ENCODE measurements at places on chromosomes 4 and X.
A peak's percentile ranks its signal among the peaks of the same experiment; 100 is the strongest.

- DNase-seq, result no peak
These were observed 30.2 kb downstream of the ZNF185 start for GRCh38 chrX:152927858-152928760.

GRCh38 chrX:76148753-76149152, 24.1 kb upstream of the PBDC1 start:
- DNase-seq, result peak; percentile 7

GRCh38 chrX:15151267-15152186, 118.4 kb downstream of the ASB9 start:
- DNase-seq, result peak; percentile 30

DNA sequence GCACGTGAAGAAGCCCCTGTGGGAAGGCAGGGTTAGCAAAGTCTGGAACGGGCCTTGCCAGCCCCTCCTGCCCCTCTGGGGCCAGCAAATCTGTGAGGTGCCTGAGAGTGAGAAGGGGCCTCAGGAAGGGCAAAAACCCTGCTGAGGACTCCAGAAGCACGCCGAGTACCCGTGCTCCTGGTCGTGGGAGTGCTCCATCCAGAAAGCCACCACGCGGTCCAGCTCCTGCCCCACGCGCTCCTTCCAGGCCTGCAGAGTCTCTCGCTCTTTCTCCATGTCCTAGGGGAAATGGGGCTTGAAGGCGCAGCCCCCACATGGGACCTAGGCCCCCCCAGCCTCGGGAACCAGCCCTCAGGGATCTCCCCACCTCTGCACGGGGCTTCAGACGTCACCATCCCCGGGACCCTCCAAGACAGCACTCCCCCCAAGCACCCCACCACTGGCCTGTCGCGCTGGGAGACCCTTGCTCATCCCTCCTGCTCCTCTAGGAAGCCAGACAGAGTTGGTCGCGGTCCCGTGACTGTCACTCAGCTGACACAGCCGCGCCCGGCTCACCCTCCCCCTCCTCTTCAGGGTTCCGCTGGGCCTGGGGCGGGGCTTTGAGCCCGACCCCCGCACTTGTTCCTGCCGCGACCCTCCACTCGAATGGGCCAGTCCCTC, at the start of gene RENBP:
TSS of gene RENBP (minus strand) at position 504 of the 660 bp plus-strand sequence. CDS start at position 471, 33 bp downstream.
- DNase-seq, result peak; percentile 28

DNA sequence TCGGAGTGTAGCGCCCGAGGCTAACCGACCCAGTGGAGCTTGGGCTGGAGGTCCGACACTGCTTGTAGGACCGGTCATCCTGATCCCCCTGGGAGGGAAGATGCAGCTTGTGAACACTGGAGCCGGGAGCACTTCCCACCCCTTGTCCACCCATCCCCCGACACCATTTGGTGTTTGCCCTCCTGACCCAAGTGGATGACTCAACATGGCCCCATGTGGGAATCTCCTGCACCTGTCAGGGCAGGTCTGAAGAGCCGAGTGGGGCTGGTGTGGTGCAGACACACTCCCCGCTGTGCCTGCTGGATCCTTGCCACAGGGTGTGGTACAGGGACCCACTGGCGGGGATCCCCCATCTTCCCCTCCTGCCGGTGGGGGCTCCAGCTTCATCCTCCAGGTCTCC, 90.0 kb upstream of the AFAP1 start:
- no peak for DNase-seq

DNA sequence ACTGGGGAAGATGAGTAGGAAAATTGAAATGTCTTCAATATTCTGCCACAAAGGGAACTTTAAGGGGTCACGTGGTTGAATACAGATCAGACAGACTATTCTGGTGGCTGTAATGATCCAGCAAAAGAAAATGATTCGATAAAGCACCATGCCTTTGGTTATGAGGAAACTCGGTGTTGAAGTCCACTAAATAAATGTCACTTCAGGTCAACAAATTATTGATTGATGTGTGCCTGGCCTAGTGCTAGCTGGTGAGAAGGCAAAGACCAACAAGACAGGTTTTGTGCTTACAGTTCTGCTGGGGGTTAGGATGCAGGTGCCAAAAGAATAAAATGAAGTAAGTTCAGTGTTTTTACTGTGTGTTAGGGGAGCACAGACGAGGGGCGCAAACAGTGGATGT, 142.5 kb downstream of the STAG2 start:
- no peak for DNase-seq

DNA sequence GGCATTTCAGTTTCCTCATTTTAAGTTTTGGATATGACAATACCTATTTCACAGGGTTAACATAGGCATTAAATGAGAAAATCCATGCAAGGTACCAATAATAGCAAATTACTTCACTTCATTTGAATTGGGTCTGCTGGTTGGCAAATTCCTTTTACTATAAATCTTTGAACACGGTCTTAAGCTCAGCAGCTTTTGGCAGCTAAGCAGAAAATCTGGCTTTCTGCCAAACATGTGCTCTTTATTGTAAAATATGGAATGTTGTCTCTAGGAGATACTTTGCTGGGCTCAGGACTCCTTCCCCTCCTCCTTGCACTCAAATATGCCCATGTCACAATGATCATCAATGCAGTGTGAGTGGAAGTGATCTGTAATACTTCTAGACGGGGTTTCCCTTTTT, 16.8 kb upstream of the DMP1 start:
- no peak for DNase-seq

GRCh38 chrX:10854594-10854993, 234.2 kb upstream of the MID1 start:
- DNase-seq, result no peak

- no peak for DNase-seq
These were observed 162.8 kb downstream of the FBXO8 start for GRCh38 chr4:174120446-174121295.

DNA sequence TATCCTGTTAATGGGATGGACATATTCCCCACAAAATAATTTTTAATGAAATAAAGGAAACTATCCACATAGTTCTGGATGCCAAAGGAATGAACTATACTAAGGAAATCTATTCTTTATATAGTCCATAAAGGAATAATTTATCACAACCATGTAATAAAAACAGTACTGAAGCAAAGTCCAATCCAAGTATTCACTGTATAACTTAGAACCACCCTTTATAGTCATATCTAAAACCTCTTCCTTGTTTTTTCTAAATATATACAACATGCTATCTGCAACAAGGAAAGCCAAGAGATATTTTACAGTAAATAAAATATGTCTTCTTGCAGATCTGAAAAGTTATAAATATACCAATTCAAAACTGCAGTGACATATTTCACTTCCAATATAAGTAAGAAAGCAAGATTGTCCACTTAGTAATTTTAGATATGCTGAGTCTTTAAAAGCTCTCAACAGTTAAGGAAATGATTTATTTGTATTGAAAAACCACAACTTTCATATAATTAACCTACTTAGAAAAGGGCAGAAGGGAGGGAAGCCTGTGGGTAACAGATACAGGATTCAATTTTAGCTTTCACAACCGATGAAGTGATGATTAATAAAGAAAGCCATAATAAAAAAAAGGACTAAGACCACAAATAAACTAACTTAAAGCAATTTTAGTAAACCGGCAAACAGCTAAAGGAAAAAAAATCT, 8.0 kb downstream of the NR3C2 start:
- DNase-seq, result no peak

DNA sequence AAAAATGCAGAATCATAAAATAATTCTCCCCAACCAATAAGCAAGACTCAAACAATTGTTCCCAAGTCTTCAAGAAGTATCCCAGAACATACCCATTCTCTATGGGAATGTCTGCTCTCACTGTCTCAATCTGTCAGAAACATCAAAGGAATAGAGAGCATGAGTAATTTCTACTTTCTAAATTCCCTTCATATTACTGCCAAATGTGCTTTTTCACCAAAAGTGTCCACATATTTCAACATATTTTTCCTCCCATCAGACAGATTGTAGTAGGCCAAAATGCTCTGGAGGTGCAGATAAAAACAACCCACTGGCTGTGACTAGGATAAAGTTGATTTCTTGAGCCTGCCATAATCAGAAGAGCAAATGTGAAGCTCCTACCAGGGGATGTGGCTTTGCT, 692.0 kb upstream of the FAM241A start:
- no peak for DNase-seq

All from activated T-cell treated with anti-CD3 and anti-CD28 coated beads for 1 hour (primary cell).